Activated B cell treated with CpG ODN at 0.5 μM for 24 hours (primary cell): ENCODE measurements at places on chromosomes 11 and 22. TPM values are rescaled to one million over a fixed set of nuclear protein-coding genes. Genes with fewer than 3 reads are reported as not detected.
A peak's percentile ranks its signal among the peaks of the same experiment; 100 is the strongest.

Gene GTSE1
- 0.34 and 0.95 TPM in 2 replicates for total RNA-seq

- H3K4me3 ChIP-seq = no peak overlapping the region
- H3K4me1 ChIP-seq = no peaks in the 10 kb centered on the region
- no peaks in the 10 kb centered on the region for H3K36me3 ChIP-seq
Observed at GRCh38 chr11:32290783-32291182, 144.6 kb downstream of the WT1 start.

- no peaks in the 10 kb centered on the region for H3K4me1 ChIP-seq
- no peak overlapping the region for H3K27ac ChIP-seq
- no peak for DNase-seq
- H3K4me3 ChIP-seq = no peak overlapping the region
- peaks cover 48% of the 10 kb centered on the region for H3K36me3 ChIP-seq
Observed at GRCh38 chr22:31707519-31707918, 42.4 kb downstream of the PRR14L start.

GRCh38 chr22:50238755-50239154 lies 6.1 kb downstream of the TUBGCP6 start:
- H3K36me3 ChIP-seq = peaks cover 44% of the 10 kb centered on the region
- H3K27me3 ChIP-seq = no peaks in the 10 kb centered on the region
- H3K27ac ChIP-seq = no peak overlapping the region

- no peak overlapping the region for H3K4me3 ChIP-seq
- H3K27me3 ChIP-seq = no peaks in the 10 kb centered on the region
- H3K27ac ChIP-seq = no peak overlapping the region
- no peak for DNase-seq
- no peaks in the 10 kb centered on the region for H3K36me3 ChIP-seq
Observed at GRCh38 chr11:131764126-131764525, 393.7 kb downstream of the NTM start.

GRCh38 chr11:102208835-102209234 lies 98.6 kb downstream of the YAP1 start:
- H3K4me1 ChIP-seq = no peaks in the 10 kb centered on the region
- no peak for DNase-seq
- H3K27ac ChIP-seq = no peak overlapping the region
- peaks cover 12% of the 10 kb centered on the region for H3K27me3 ChIP-seq
- no peak overlapping the region for H3K4me3 ChIP-seq
- H3K36me3 ChIP-seq = no peaks in the 10 kb centered on the region

- DNase-seq = no peak
- H3K27me3 ChIP-seq = no peaks in the 10 kb centered on the region
- H3K36me3 ChIP-seq = no peaks in the 10 kb centered on the region
- no peak overlapping the region for H3K27ac ChIP-seq
Observed at GRCh38 chr22:21876486-21877176, 9.2 kb upstream of the MAPK1 start.

GRCh38 chr22:33579448-33580093 lies 340.7 kb downstream of the LARGE1 start:
- DNase-seq = peak; percentile 30
- H3K36me3 ChIP-seq = no peaks in the 10 kb centered on the region
- H3K27ac ChIP-seq = no peak overlapping the region
- H3K27me3 ChIP-seq = no peaks in the 10 kb centered on the region

DNA sequence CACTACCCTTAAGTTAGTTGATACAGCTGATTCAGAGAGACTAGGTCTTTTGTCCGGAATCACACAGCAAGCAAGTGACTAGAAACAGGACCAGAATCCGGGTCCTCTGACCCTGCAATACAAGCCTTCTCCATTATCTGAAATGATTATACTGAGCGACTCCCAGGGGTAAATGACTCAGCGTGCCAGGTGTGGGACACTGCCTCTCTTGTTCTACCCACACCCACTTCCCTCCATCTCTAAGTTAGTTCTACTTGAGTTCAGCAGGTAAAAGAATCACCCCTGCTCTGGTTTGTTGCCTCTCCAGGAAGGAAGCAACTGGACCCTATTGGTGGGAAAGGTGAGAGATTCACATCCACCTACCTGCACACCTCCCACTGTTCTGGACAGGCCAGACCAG lies 156.9 kb downstream of the DBX1 start:
- no peak for DNase-seq
- no peak overlapping the region for H3K27ac ChIP-seq
- no peaks in the 10 kb centered on the region for H3K4me1 ChIP-seq
- no peaks in the 10 kb centered on the region for H3K36me3 ChIP-seq

- H3K36me3 ChIP-seq = peaks cover 5% of the 10 kb centered on the region
- peaks cover 4% of the 10 kb centered on the region for H3K27me3 ChIP-seq
- peaks cover 38% of the 10 kb centered on the region for H3K4me1 ChIP-seq
- peak; percentile 75 for DNase-seq
- H3K4me3 ChIP-seq = peak overlapping the region; percentile 97
Observed at GRCh38 chr11:68843703-68844312, 2.1 kb upstream of the CPT1A start.

Gene LARGE2
- total RNA-seq = 47.4 and 59.7 TPM in 2 replicates

- H3K36me3 ChIP-seq = no peaks in the 10 kb centered on the region
- no peak overlapping the region for H3K27ac ChIP-seq
- no peak overlapping the region for H3K4me3 ChIP-seq
- H3K27me3 ChIP-seq = peaks cover 32% of the 10 kb centered on the region
Observed at GRCh38 chr11:113251281-113251680, 63.1 kb upstream of the TTC12 start.

DNA sequence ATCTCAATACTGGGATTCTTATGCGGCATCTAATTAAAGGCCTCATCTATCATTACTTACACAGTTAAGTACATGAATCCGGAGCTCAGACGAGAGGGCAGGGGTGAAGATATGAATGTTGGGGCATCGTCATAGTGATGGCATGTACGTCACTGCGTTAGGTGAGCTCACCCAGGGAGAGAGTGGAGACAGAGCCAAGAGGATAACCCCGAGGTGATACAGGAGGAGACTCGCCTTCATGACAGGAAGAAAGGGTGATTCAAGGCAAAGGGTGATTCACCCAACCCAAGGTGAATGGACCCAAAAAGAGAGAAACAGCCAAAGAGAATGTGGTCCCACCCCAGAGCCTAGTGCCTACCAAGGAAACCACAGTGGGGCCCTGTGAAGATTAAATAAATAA lies 132.9 kb upstream of the BLID start:
- H3K4me3 ChIP-seq = no peak overlapping the region
- DNase-seq = no peak
- H3K36me3 ChIP-seq = no peaks in the 10 kb centered on the region

- H3K27ac ChIP-seq = no peak overlapping the region
- no peak overlapping the region for H3K4me3 ChIP-seq
- no peaks in the 10 kb centered on the region for H3K4me1 ChIP-seq
- no peak for DNase-seq
- H3K27me3 ChIP-seq = peaks cover 3% of the 10 kb centered on the region
Observed at GRCh38 chr11:8219257-8220021, 44.2 kb downstream of the LMO1 start.

Gene MS4A6E
- total RNA-seq = not detected in 2 replicates

DNA sequence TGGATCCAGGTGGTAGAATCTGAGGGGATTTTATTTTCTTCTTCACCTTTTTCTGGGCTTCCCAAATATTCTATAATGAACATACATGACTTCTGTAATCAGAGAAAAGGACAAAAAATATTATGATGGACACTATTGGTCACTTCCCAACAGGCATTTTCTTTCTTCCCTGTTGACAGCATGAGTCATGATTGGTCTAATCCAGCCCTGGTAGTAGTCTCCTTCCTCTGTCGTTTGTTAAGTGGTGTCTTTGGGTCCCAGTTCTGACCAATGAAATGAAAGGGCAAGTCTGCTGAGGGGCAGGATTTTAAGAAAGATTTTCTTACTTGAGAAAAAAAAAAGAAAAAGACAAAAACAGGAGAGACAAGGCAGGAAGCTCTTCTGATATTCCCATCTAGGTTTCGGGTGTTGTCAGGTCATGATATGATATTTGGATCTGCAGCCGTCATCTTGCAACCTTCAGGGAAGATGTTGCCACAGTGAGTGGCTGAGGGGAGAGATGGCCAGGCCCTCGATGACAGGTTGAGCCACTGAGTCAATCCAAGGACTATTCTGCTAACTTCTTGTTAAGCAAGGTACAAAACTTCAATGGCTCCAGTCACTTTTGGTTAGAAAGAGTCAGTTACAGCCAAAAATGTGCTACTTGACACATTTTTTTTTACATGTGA lies 23.3 kb upstream of the PLEKHB1 start:
- no peak for DNase-seq
- H3K4me3 ChIP-seq = no peak overlapping the region
- no peak overlapping the region for H3K27ac ChIP-seq
- H3K4me1 ChIP-seq = peaks cover 8% of the 10 kb centered on the region
- peaks cover 9% of the 10 kb centered on the region for H3K27me3 ChIP-seq

DNA sequence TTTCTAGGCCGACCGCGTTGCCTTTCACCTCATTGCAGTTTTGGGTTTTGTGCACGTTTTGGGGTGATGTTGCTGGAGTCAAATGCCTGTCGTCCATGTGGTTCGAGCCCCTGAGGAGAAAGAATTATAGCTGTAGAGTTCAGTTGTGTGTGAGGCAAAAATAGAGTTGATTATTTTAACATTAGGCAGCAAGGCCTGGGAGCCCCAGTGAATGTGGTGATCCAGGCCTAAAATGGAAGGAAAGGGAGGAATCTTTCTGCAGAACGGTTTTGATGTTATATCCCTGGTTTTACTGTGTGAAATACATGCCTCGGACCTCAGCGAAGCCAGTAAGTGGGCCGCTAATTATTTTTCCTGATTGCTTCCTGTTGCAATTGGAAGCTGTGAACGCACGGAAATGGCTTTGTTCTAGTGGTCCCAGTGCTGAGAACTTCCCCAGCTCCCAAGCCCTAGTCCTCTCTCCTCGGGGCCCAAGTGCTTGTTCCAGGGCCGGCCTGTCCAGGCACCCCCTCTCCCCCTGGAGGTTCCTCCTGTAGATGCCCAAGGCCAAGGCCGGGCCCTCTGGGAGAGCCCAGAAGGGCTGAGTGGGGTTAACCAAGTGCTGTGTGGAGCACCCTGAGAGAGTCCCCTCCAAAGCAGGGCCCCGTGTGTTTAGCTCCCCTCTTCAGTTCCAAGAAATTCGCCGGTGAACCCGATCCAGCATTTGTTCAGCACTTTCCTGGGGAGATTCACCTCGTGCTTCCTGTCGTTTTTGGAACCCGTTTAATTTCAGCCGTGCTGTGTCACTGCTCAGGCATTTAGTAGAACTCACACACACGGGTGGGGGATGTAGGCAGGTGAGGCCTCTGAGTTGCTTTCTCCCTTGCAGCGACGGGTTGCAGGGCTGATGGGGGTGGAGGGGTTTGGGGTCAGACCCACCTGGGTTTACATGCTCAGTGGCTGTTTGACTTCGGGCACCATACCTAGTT lies 2.1 kb downstream of the LRP5 start:
- H3K4me1 ChIP-seq = peaks cover 13% of the 10 kb centered on the region
- DNase-seq = no peak
- H3K27ac ChIP-seq = no peak overlapping the region
- no peaks in the 10 kb centered on the region for H3K36me3 ChIP-seq

- H3K4me3 ChIP-seq = no peak overlapping the region
- DNase-seq = no peak
- H3K36me3 ChIP-seq = no peaks in the 10 kb centered on the region
- no peak overlapping the region for H3K27ac ChIP-seq
Observed at GRCh38 chr11:64536396-64536941, 54.6 kb upstream of the SLC22A12 start.

- no peaks in the 10 kb centered on the region for H3K36me3 ChIP-seq
- H3K27ac ChIP-seq = no peak overlapping the region
- DNase-seq = no peak
- H3K4me1 ChIP-seq = peaks cover 5% of the 10 kb centered on the region
- no peak overlapping the region for H3K4me3 ChIP-seq
Observed at GRCh38 chr11:102279641-102280170, 37.6 kb upstream of the BIRC3 start.

Gene NRXN2
- total RNA-seq = 0.54 and 0.73 TPM in 2 replicates

Gene RBM4B
- 30.8 and 34.4 TPM in 2 replicates for total RNA-seq

DNA sequence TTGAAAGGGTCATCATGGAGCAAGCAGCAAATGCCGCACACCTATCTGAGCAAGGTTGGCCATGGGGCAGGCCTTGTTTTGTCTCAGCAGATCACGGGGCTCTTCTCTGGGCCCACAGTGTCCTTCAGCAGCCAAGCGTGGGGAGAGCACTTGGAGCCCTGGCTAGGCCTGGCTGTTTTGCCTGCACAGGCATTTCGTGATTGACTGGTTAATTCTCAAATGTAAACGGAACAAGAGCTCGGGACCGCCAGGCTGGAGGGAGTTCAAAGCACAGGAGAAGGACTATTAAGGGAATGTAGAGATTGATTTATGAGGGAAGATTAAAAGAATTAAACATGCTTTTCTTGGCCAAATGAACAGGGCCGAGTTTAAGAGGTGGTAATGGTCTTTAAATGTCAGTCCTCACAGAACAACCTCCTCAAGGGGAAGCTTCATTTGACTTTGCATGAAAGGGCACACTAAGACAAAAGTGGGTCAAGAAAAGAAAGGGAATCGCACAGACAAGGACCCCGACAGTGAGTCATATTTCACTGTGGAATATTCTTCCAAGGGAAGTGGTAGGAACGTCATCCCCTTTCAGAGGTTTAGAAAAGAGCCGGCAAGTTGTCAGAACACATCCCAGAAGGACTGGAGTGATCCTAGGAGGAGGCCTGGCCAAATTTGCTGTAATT lies 20.7 kb downstream of the SPON1 start:
- no peaks in the 10 kb centered on the region for H3K36me3 ChIP-seq
- no peak overlapping the region for H3K4me3 ChIP-seq
- H3K27me3 ChIP-seq = peaks cover 6% of the 10 kb centered on the region
- no peaks in the 10 kb centered on the region for H3K4me1 ChIP-seq
- no peak for DNase-seq
- no peak overlapping the region for H3K27ac ChIP-seq
